Stimulated activated CD4-positive, alpha-beta T cell treated with anti-CD3 and anti-CD28 coated beads, Interleukin-2, amount 100 ng/mL, for 4 hours (primary cell): ENCODE measurements at places on chromosomes 1 and 21.

GRCh38 chr1:41372600-41372993, 11.4 kb downstream of the FOXO6 start:
- DNase-seq: no peak

- peak; percentile 1 for DNase-seq
Measured at GRCh38 chr1:78839704-78840277, 166.7 kb downstream of the ADGRL4 start.

DNA sequence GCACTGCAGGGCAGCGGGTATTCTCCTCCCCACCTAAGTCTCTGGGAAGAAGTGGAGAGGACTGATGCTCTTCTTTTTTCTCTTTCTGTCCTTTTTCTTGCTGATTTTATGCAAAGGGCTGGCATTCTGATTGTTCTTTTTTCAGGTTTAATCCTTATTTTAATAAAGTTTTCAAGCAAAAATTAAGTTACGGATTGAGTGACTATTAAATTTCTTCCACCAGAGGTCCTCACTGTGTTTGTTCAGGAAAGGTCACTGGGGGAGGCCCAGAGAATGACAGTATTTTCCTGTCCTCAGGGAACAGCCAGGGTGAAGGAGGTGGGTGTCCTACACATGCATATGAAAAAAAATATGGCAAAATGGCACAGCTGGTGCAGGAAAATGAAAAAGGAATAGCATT, 4.4 kb upstream of the ELF3 start:
- DNase-seq: no peak

GRCh38 chr1:2415801-2416208, 3.4 kb upstream of the PEX10 start:
- DNase-seq: no peak

GRCh38 chr1:26701995-26702679, 6.3 kb downstream of the ARID1A start:
- no peak for DNase-seq

- no peak for DNase-seq
Measured at GRCh38 chr1:154975409-154976059, 1.1 kb downstream of the CKS1B start.

GRCh38 chr1:46131712-46132528, 509 bp downstream of the PIK3R3 start:
- no peak for DNase-seq

DNA sequence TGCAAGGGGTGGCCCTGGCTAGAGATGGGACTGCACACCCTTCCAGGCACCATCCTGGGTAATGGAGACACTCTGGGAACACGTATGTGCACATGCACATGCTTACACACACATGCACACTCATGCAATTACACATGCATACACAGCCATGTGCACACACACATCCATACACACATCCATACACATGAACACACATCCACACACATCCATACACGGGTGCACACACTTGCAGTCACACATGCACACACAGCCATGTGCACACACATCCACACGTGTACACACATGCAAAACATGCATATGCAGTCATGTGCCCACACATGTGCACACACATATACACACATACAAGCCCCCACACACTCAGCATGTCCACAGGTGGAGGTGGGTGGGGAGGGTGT, 22.3 kb upstream of the POFUT2 start:
- DNase-seq: no peak

- no peak for DNase-seq
Measured at GRCh38 chr1:247542811-247543210, 6.1 kb upstream of the GCSAML start.

GRCh38 chr1:143720087-143721023, 251.4 kb downstream of the FAM72C start:
- no peak for DNase-seq

DNA sequence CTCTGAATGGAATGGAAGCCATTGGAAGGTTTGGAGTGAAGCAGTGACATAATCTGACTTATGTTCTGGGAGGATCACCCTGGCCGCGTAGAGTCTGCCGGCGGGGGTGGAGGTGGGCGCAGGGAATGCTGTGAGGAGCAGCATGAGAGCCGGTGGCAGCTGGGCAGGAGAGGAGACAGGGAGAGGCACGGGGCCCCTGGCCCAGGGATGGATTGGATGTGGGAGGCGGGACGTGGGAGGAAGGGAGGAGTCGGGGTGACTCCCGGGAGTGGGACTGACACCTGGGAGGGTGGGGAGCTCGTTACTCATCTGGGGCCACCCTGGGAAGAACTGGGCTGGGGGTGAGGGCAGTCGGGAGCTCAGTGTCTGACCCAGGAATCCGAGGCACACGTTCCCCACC, 10.4 kb upstream of the KCNAB2 start:
- no peak for DNase-seq

DNA sequence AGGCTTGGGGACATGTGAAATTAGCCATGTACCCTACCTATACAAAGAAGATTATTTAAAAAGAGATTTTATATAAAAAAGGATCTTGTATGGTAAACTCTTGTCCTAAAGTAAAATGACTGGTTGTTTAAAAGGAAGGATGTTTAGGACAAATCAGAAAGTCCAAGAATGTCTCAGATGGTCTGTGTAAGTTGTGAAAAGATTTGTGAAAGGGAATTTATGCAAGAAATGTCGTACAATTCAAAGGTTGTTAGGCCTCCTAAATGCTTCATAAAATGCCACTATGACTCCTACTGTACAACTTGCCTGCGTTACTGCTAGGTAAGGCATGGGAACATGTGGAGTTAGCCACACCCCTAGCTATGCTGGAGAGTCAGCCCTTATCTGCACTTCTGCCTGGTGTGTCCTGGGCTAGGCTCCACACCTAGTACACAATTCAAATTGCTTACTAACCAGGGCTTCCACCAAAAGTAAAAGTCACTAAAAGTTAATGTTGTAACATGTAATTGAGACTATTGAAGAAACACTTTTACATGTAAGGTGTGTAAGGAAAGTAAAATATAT, 19.7 kb downstream of the PRDX6 start:
- DNase-seq: no peak

- DNase-seq: no peak
Measured at GRCh38 chr1:230824919-230825721, 43.2 kb downstream of the C1orf198 start.

DNA sequence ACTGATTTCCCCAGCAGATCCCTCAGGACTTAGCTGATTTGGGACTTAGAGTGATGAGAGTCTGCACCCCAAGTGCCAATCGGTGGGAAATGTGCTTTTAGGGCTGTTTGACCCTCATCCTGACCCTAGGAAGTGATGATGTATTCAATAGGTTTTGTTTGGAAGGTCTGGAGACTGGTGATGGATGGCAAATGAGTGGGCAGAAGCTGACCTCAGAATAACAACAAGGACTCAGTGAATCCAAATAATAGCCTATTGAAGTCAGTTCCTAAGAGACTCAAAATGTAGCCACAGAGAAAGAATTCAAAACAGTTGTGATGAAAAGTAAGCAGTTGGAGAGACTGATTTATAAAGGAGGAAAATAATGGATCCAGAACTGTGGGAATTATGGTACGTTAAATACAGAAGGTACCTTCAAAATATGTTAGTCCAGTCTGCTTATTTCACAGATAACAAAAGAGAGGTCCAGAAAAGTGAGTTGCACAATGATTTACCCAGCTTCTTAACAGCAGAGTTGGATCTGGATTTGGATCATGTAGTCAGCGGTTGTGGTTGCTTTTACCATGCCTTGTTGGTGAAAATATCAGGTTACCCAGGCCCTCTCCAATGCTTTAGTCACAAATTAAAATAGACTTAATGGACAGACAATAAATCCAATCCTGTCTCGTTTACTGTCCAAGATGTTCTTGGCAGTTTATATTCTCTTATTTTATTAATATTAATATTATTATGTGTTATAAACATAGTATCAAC, 123.0 kb upstream of the PTBP2 start:
- DNase-seq: no peak

GRCh38 chr1:211118407-211119102, 15.4 kb downstream of the KCNH1 start:
- no peak for DNase-seq

DNA sequence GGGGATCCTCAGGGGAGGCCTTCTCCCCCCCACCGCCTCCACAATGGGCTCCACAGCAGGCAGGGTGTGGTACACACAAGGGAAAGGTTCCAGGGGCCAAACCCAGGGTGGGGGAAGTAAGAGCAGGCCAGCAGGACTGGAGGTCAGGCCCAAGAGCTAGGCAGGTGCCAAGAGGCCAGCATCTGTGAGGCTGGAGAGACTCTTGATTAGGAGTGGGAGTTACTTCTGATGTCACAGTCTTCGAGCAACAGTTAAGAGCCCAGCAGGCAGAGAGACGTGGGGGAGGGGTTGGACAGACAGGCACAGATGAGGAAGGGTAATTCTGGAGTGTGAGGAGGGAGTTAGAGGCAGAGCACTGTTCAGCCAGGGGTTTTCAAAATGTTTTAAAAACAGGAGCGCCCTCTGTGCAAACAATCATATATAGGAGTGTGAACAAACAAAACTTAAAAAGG, 55.8 kb downstream of the SLC9A1 start:
- no peak for DNase-seq

- no peak for DNase-seq
Measured at GRCh38 chr21:45217010-45217409, 70.7 kb downstream of the POFUT2 start.

DNA sequence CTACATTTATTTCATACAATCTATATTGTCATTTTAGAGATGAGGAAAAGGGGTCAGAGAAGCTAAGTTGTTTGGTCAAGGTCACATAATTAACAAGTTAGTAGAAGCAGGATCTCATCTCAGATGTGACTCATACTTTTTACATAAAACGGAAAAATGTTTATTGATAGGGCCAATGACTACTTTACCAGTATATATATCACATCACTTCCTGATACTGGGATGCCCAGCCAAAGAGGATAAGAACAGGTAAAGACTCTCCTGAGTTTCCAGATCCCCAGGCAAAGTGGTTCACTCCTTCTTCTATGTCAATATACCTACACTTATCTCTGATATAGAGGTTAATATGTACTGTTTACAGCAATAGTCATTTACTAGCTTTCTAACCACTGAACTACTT, 21.0 kb downstream of the YIPF1 start:
- DNase-seq: no peak

- DNase-seq: no peak
Measured at GRCh38 chr1:115781343-115781742, 12.8 kb upstream of the CASQ2 start.

GRCh38 chr21:38861989-38862683, 56.4 kb downstream of the ETS2 start:
- no peak for DNase-seq

- no peak for DNase-seq
Measured at GRCh38 chr1:230250666-230251065, 175.5 kb downstream of the PGBD5 start.

DNA sequence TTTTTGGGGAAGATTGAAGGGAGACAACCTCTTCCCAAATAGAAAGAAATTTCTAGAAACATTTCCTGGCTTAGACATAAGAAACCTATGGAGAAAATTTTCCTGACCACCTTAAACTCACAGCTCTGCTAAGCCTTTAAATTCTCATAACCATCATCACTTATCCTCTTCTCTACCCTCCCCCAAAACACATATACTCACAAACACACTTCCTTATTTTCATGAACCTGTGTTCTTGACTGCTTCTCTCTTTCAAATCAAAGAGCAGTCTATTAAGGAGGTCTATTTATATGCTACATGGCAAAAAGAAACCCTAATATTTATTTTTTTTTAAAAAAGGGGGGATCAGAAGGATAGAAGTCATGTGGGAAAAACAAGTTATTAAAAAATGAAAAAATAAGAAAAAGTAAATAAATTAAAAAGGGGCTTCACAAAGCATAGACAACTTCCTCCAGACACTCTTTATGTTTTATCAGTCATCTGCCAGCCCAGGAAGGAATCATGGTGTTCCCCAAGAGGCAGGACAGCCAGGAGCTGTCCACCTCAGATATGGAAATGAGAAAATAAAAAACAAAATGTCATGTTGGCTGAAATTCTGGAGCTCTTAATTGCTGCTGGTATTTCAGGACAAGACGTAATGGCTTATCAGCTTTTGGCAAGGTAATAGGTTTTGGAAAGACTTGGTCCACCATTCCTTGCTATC, 12.8 kb upstream of the RGS2 start:
- DNase-seq: no peak

GRCh38 chr1:111275780-111276433, 14.7 kb upstream of the CHIA start:
- DNase-seq: no peak

DNA sequence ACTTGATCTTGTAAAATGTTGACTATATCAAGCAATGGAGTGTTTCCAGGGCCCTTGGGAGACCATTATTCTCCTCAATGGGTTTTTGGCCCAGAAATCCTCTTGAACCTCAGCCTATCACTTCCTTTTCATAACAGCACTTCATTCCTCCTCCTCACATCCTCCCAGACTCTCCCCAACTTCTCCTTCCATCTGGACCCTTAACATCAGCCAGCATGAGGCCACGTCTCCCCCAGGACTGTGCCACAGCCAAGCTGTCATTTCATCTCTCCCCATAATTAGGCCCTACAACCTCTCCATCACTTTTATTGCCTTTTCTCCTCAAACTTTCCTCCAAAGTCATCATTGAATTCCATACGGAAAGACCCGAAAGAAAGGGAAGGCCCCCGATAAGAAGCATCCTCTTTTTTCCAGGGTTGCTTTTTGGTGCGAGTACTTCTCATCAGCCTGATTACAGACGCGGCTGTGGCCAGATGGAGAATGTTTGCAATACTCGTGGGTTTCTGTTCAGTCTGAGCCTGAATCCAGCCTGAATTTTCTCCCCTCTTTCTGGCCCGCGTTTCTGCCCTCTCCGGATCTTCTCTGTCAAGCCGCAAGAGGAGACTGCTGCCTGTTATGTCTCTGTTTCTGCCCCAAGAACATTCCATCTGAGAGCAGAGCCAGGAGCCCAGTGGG, 52.7 kb upstream of the SLC25A33 start:
- DNase-seq: no peak

- peak; percentile 59 for DNase-seq
Measured at GRCh38 chr1:210407207-210407886, 78.6 kb downstream of the HHAT start.

DNA sequence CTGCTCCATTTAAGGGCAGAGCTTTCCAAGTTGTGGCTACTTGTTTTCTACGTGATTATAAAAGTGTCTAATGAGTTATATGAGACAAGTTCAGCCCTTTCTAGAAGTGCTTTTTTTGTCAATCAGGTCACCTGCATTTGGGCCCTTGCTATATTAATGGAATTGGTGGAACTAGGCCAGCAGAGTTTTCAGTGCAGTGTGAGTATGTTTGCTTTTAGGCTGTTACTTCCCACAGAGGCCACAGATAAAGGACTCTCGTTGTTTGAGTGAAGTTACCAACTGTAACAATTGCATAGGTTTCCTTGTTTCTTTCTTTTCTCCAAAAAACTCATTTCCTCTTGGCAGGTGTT, 10.9 kb downstream of the SMAP2 start:
- DNase-seq: no peak

- no peak for DNase-seq
Measured at GRCh38 chr1:160090760-160091159, 7.7 kb downstream of the IGSF8 start.
